Stimulated activated naive CD8-positive, alpha-beta T cell treated with anti-CD3 and anti-CD28 coated beads, Interleukin-15, Interleukin-2, amounts not matched to agents 100 U/mL and 50 U/mL, for 24 hours (primary cell): ENCODE measurements at places on chromosomes 11 and 22.

GRCh38 chr11:19775622-19776021, 63.0 kb downstream of the NAV2 start:
- no peak for DNase-seq

GRCh38 chr11:33068611-33069340, 29.4 kb downstream of the TCP11L1 start:
- DNase-seq = no peak

GRCh38 chr11:126697936-126698335, 302.6 kb downstream of the KIRREL3 start:
- DNase-seq = no peak

- no peak for DNase-seq
Observed at GRCh38 chr11:88013508-88014065, 161.7 kb downstream of the RAB38 start.

DNA sequence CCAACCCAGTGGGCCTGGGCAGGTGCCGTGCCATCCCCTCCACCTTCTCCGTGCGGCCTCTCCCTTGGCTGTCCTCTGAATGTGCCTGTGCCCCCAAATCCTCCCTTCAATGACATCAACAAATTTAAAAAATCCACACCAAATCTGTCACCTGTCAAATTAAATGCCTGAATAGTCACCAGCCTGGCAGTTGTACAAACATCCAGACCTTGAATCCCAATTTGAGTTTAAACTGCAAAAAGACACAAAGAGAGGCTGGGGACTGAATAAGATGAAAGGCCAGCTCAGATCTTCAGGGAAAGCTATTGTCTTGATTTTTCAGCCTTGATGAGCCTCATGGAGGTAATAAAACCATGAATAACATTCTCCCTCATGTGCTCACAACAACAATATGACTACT, 194.7 kb downstream of the KIRREL3 start:
- no peak for DNase-seq

GRCh38 chr11:119854521-119854920, 125.5 kb upstream of the NECTIN1 start:
- no peak for DNase-seq

GRCh38 chr11:131186629-131187101, 183.8 kb upstream of the NTM start:
- DNase-seq = peak; percentile 8

GRCh38 chr22:33421859-33422258, 363.7 kb upstream of the SYN3 start:
- DNase-seq = no peak

GRCh38 chr22:19957445-19957844, 15.8 kb upstream of the TXNRD2 start:
- DNase-seq = no peak

DNA sequence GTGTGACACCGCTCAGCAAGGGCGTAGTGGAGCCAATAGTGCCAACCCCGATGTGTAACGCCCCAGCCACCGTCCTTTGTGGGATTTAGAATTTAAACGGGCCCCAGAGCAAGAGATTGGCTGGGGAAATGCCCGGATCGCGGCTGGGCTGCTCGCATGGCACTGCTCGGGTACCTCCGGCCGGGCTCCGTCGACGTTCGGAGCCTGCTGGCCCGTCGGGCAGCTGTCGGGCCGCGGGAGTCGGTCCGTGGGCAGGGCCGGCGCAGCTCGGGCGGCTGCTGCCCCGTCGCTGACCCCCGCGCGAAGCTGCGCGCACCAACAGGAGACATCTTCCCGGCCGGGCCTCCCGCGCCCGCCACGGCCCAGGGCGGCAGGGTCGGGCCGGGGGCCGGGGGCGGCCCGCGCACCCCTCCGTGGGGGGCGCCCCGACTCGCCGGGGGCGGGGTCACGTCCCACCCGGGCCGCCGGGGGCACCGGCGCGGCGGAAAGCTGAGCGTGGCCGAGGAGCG, 1.3 kb upstream of the KDM2A start:
- peak; percentile 63 for DNase-seq

DNA sequence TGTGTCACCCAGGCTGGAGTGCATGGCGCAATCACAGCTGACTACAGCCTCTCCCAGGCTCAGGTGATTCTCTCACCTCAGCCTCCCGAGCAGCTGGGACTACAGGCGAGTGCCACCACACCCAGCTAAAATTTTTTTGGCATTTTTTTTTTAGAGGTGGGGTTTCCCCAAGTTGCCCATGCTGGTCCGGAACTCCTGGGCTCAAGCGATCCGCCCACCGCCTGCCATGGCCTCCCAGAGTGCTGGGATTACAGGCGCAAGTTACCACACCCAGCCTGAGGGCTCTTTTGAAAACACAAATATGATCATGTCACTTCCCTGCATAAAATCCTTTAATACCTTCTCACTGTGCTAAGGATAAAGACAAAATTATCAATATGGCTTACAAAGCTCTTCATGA, 88.1 kb downstream of the MAML2 start:
- no peak for DNase-seq

GRCh38 chr11:134944986-134945385, 532.9 kb upstream of the B3GAT1 start:
- DNase-seq = no peak

GRCh38 chr22:29209624-29209929, 3.9 kb downstream of the EMID1 start:
- DNase-seq = no peak

- DNase-seq = no peak
Observed at GRCh38 chr11:23227078-23227445, 366.8 kb upstream of the CCDC179 start.

DNA sequence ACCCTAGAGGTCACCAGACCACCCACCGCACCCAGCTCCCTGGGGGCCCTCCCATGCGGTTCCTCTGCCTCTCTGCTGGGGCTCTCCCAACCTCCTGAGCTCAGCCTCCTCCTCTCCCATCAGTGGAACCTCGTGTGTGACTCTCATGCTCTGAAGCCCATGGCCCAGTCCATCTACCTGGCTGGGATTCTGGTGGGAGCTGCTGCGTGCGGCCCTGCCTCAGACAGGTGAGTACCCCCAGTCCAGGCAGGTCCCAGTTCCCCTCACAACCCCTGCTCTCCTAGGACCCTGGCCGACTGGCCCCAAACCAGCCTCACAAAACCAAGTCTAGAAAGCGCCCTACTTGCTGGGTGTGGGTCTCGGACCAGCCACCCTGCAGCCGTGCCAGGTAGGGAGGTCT, 1.6 kb downstream of the SLC22A12 start:
- no peak for DNase-seq

- no peak for DNase-seq
Observed at GRCh38 chr11:128351168-128351567, 236.2 kb downstream of the ETS1 start.

DNA sequence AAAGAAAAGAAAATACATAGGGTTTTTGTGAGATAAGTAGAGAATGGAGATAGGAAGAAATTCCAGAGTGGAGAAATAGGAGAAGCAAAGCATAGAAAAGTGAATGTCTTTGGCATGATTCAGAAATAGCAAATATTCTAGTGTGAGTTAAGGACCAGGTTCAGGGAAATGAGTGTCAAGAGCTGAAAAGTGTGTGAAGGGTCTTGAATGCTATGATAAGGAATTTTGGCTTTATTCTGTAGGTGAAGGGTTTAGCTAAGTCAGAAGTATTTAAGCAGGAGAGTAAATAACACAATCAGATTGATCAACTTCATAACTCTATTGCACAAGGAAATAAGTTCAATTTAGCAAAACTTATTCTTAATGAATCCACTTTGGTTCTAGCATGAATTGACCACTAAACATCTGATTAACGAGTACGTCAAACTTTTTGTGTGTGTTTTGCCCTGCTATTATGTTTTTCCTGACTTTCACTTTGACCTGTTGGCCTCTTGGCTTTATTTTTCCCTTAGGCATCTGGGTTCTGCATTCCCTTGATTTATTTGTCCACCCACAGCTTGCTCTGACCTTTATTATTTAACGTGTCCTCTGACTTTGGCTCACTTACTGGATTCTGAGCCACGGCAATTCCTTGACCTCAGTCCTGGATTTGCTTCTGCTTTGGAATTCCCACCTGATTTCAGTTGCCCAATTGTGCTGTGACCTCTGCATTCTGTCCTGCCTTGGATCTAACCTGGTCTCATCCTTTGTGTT, 11.9 kb upstream of the TMEM218 start:
- DNase-seq = no peak

DNA sequence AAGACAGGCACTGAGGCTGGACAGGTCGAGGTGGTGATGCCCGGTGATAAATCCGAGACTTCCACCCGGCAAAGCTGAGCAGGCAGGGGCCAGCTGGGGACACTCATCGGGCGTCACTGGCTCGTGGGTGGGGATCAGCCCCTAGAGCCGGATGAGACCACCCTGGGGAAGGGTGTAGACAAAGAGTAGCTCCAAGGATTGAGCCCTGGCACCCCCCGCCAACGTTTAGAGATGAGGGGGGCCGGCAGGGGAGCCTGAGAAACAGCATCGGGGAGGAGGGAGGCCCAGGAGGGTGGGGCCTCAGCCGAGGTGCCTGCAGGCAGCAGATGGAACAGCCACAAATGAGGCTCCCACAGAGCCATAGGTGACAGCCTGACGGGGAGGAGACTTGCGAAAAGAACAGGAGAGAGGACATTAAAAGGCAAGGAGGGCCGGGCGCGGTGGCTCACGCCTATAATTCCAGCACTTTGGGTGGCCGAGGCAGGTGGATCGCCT, 27.4 kb upstream of the CBX7 start:
- no peak for DNase-seq

- no peak for DNase-seq
Observed at GRCh38 chr22:28024422-28024888, 105.4 kb upstream of the PITPNB start.

DNA sequence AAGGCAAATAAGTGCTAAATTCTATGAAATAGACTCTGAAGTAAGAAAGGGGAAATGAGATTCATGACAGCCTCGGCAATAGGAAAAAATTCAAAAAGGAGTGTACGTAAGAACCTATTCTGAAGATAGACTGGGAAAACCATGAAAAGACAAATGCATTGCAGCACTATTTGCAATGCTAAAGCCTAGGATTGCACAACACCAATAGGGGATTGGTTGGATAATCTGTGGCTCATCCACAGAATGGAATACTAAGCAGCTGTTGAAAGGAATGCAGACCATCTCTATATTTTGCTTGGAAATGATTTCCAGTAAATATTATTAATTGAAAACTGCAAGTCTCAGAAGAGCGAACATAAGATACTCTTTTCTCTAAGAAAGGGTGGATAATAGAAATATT, 91.7 kb upstream of the CLMP start:
- DNase-seq = no peak

DNA sequence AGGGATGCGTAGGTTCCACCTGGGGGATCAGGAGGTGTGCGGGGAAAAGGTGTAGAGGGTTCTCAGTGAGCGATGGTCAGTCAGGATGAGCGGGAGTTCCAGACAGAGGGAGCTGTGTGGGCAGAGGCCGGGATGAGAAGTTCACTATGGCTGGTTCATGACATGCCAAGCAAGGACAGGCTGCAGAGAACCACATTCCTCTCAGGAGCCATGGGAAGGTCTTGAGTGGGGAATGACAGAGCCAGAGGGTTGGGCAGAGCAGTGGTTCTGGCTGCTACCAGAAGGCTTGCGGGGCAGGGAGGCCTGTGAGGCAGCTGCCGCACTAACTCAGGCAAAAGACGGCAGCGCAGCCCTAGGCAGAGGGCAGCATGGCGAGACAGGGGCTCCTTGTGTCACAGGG, 66.1 kb downstream of the SCUBE1 start:
- DNase-seq = no peak

- DNase-seq = no peak
Observed at GRCh38 chr11:88315981-88316441, 21.5 kb downstream of the CTSC start.

- no peak for DNase-seq
Observed at GRCh38 chr22:50548921-50549790, 3.5 kb downstream of the KLHDC7B start.

- DNase-seq = no peak
Observed at GRCh38 chr11:116958246-116958645, 120.8 kb upstream of the APOA1 start.

DNA sequence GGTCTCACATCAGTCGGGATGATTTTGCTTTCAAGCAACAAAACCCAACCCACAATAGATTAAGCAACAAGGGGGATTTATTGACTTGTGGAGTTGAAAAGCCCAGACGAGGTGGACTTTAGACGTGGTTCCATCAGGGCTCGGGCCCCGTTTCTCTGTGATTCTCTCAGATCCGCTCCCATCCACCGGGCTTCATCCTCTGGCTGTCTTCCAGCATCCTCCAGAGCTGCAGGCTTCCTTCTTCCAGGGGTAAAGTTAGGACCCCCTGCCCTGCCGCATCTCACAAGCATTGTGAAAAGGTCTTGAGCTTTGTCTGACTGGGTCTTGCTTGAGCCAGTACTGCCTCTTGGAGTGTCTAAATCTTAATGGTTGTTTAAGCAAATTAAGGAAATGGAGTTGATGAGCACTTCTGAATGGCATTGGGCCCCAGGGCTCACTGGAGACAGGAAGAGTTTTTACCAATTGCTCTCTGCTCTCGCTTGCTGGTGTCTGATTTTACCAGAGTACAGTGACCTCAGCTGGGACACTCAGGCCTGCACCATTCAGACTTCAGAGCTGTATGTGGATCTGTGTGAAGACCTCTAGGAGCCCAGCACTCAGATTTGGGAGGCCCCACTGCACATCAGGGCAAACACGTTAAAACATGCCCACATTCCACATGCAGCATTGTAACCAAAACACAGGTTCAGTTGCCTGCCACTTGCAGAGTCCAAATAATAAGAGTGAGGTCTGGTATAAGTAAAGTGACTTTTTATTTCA, 13.5 kb upstream of the FTH1 start:
- DNase-seq = no peak

DNA sequence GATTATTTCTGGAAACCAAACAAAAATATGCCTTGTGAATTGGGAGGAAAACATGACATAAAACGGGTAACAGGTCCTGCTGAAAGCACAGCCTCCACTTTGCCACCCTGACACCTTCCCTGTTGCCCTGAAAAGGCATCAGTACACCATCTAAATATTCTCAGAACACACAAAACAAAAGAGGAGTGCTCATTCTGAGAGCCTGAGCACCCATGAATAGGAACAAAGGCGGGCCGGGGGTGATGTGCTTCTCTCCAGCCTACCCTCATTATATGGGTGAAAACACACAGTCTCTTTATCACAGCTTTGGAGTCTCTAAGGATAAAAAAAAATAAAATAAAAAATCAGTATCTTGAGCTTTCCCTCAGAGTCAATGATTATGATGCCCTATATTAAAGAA, 19.7 kb downstream of the SCUBE2 start:
- DNase-seq = no peak

DNA sequence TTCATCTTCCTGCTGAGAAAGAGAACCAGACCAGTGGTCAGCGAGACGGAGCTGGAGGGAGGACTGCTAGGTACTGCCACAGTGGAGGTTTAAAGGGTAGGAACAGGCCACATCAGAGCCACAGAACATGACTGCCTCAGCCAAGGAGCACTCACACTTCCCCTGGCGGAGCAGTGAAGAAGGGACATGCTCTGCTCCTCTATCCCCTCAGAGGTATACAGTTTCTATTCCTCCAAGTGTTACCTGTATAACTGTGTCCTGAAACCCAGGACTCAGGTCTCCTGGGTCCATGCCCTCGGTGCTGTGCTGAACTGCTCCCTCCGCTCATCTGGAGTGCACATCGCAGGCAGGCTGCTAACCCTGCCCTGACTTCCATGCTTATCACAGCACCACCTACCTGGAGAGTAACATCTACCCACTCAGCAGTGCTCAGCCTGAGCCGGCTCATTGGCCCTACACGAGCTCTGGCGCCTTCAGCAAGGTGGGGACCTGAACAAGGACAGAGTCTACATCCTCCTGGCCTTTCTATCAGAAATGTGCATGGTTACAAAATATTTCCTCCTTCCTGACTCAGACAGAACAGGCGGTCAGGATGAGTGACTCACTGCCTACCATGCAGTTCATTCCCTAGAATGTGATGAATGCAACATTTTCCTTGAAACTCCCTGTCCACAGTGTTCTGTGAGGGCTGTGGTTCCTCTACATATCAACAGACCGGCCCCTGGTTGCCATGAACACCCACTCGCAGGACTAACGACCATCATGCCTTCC, 52.9 kb downstream of the C11orf58 start:
- DNase-seq = no peak
